ENCODE measurements at places on chromosomes 4 and X.

GRCh38 chr4:153522802-153523094 is 56.6 kb downstream of the TMEM131L start:
- no peak for DNase-seq

- DNase-seq, result no peak
Measured at GRCh38 chr4:10161146-10161545, 44.5 kb upstream of the WDR1 start.

DNA sequence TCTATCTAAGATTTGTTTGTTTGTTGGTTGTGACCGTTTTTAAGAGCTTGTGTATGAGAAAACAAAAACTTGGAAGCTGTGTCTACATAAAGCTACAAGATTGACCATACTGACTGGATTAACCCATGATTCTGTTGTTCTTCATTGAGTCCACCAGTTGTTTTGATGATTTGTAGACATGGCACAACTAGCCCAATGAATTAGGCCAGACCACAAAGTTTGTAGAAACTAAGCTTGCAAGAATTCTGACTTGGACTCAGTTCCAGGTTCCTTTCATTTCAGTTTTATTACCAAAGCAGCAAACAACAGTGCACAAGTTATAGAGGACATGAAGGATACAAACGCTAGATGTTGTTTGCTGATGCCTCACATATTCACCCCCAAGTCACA is 119.3 kb downstream of the RASGEF1B start:
- no peak for DNase-seq

GRCh38 chr4:128737098-128737513 is 72.4 kb upstream of the JADE1 start:
- no peak for DNase-seq

DNA sequence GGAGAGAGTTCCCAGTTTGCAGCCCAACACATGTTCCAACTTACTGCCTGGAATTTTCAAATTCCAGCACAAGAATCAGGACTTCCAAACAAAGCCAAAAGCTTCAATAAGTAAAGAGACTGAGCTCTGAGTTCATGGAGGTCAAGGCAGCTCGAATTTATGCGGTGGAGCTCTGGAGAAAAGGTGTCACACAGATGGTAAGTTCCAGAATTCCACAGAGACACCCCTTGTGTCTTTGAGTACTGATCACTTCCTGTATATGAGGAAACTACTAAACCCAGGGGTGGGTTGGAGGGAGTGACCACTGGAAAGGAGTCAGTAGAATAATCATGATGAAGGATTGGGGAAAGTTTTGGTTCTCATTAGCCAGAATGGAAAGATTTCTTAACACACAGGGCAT is 118.5 kb upstream of the GUCY1A1 start:
- DNase-seq, result no peak

DNA sequence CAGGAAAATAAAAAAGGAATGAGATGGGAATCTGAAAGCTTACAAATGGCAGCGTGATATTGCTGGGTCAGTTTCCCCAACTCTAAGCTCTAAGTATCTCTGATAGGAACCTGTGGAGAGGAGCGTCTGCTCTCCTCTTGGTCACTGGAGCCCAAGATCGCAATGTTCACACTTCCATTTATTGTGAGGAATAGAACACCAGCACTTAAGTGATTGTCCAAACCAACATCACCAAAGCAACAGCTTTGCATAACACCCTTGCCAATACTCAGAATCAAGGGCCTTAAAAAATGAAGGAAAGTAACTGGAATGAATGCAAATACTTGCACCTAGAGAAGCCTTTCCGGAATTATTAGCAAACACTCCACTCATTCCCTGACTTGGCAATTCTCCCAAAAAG is 46.8 kb upstream of the ATXN3L start:
- no peak for DNase-seq

GRCh38 chrX:49910344-49910743 is 12.1 kb upstream of the CLCN5 start:
- DNase-seq, result no peak
